Stimulated activated naive CD4-positive, alpha-beta T cell treated with Interleukin-2 at 50 U/mL for 16 hours (primary cell): ENCODE measurements at places on chromosomes 16 and 17.

- DNase-seq = no peak
These were observed 29.5 kb upstream of the RBFOX1 start for GRCh38 chr16:7303052-7303610.

DNA sequence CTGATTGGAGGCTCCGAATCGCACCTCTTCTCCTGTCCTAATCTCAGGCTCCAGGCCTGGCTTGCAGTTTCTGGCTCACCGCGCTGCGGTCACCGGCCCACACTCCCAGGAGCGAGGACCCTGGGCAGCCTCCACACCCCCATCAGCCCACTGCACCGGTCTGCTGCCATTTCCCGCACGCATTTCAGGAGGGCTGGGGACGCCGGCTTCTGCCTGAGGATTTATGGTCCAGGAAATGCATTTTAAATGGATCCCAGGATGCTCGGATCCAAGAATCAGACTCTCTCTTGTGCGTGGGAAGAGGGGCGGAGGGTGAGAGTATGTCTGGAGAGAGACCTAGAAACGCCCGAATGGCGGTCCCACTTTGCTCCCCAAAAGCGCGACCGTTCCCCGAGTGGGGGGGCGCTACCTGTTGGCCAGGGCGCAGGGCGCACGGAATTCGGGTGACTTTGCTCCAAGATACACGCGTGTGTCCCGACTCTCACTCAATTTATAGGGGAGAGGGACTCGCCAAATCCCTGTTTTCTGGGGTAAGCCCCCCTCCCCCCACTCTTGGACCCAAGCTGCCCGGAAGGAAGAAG is 817 bp upstream of the JPH3 start:
- no peak for DNase-seq

DNA sequence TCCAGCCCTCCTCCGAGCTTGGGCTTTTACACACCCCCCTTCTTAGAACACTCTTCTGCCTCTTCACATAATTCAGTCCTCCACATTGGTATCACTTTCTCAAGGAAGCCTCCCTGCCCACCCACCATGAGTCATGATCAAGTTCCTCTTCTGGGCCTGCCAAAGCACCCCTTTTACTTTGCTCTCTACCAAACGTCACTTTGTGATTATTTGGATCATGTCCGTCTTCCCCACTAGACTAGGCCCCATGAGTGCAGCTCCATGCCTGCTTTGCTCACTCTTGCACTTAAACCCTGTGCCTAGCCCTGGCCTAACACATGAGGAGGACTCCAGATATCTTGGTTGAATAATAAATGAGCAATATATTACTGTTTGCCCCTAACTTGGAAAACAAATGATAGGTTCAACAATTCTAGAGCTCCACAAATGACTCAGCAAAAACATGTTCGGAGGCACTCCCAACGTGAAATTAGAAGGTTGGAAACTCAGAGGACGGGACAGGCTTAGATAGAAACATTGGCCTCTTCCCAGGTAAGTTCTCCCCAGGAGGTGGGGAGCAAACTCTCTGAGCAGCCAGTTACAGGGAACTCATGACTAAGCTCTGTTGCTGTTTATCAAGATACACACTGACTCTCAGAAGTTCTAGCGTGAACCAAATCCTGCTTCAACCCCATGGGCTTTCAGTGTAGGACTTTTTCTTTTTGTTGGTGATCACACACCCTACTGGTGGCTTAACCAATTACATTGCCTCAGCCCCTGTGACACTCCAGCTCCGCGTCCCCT is 28.3 kb downstream of the G6PC1 start:
- DNase-seq = no peak

DNA sequence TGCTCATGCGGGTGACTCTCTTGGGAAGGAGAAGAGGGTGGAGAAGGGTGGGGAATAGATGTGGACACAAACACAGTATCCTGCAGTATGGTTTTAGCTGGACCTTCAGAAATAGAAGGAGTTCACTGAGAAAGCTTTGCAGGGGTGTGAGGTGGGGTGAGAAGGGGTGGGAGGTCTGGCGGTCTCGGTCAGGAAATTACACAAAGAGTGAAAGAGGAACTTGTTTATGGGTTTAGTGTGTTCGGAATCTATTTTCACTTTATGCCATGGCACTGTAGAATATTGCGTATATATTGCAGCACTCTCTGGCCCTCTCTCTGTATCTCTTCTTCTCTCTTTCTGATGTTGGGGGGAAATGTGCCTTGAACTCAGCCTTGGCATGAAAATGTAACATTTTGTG is 148.2 kb upstream of the GOT2 start:
- no peak for DNase-seq

DNA sequence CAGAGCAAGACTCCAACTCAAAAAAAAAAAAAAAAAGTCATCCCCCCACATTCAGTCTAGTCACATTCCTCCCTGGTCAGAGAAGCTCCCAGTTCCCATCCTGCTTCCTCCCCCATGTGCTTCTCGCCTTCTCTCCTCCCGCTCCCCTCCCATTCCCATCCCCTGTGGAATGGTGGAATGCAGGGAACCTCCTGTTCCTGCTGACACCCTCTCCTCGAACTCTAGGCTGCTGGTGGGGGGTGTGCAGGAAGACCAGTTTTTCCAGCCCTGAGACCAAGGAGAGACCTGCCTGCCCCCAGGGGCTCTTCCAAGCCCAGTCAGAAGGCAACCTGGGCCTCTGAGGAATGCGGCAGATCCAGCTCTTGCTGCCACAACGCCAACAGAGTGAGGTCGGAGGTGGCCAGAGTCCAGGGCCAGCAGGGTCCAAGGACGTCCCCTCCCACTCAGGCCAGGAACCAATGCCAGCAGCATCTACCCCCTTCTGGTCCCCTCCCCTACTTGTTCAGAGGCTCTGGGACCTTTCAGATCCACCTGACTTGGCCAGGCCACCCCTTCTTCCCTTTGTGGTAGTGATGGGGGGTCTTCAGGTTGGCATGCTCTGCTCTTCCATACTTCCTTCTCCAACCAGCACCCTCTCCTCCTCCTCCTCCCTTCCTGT is 39.3 kb upstream of the TAC4 start:
- no peak for DNase-seq

DNA sequence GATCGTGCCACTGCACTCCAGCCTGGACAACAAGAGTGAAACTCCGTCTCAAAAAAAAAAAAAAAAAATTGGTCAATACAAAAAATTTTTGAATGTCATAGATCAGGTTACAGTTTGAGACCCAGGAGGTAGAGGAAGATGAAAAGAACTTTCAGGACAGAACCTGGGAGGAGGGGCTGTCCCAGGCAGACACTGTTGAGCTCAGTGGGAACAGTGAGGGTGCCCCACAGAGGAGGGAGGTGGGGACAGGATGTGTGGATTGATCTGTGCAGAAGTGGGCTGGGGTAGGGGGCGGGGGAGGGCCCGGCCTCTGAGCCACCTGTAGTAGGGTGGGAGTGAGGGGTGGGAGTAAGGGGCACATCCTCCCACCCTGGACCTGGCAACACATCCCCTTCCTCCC is 58.3 kb downstream of the PRMT7 start:
- no peak for DNase-seq

DNA sequence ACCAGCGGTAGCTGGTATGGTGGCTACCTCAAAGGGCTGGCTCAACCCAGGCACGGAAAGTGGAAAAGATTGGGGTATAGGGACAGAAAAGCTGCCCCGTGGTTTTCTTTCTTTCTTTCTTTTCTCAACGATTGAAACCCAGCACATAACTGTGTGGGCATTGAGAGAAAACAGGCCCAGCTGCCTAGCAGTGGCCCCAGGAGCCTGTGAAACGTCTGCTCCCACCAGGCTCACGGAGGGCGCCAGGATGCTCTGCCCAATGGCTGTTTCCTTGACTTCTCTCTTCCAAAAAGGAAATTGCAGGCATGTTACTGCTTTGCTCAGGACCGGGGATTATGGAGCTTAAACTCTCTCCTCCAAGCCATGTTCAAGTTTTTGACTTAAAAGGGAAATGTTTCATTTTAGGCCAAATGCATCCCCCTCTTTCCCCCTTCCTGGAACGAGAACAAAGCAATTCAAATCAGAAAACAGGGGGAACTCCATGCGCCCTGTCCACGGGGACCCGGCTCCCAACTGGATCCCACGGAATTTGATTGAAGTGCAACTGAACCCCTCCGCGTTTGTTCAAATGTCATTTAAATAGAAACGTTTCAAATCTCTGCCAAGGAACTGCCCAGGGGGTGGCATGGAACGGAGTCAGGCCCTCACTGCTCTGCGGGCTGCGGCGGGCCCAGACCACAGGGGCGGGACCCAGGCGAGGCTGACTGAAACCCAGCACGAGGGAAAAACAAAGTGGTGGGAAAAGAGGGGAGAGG is 133.5 kb downstream of the RGS9 start:
- DNase-seq = no peak

- no peak for DNase-seq
These were observed 34.7 kb downstream of the BAHCC1 start for GRCh38 chr17:81429821-81430551.
